ENCODE measurements at places on chromosomes 3 and 15. TPM values are rescaled to one million over a fixed set of nuclear protein-coding genes. Genes with fewer than 3 reads are reported as not detected.

The TMCO5A gene
- not detected for total RNA-seq

DNA sequence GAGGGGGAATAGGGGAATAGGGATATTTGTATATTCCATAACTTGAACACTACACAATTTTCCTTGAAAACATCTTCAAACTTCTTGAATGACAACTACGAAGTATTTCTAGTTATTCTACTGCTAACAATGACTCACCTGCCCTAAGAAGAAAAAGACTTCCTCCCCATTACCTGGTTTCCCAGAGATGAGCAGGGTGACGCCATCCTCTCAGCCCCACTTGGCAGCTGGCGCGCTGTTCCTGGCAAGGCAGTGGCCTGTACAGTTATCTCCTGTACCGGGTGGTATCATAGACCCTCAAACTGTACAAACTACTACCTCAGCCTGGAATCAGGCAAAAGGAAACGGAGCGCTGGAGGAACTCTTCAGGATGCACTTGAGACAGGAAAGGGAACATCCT lies 10.4 kb downstream of the WDR82 start:
- no peak for DNase-seq

GRCh38 chr3:61686228-61686648 lies 124.9 kb downstream of the PTPRG start:
- DNase-seq = no peak

GRCh38 chr15:41018534-41018933 lies 65.3 kb downstream of the CHAC1 start:
- DNase-seq = no peak

DNA sequence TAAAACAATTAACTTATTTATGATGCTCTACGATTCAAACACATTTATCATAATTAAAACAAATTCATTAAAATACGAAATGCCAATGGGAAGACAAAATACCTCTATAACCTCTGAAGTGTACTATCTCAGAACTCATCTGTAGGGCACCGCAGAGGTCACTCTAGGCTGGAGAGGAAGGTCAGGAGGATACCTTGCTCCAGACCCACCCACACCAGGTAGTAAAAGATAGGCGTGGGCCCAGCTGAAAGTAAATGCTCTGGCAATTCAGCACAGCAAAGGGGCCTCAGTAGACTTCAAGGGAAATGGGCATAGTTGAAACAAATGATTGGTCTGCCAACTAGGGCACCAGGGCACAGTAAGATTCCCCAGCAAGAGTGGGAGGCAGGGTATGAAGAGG lies 26.0 kb upstream of the SPPL2A start:
- no peak for DNase-seq

DNA sequence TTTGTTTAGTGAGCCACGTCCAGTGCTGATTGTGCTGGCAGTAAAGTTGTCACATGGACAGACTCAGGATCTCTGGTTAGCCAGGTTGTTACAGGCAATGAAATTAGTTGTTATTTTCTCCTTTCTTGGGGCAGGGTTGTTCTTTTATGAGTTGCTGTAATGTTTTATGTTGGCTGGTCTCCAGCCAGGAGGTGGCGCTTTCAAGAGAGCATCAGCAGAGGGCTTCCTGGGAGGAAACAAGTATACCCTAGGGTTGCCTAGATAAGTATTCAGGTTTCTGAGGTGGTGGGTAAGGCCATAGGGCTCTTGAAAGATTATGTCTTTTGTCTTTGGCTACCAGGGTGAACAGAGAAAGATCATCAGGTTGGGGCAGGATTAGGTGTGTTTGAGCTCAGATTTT lies 14.5 kb upstream of the CFAP20DC start:
- no peak for DNase-seq

All from neural crest cell (in vitro differentiated cells).